ENCODE measurements at places on chromosomes 16 and 17. TPM values are rescaled to one million over a fixed set of nuclear protein-coding genes. Genes with fewer than 3 reads are reported as not detected.

- no peak for DNase-seq
Observed at GRCh38 chr17:60729854-60730253, 52.2 kb downstream of the BCAS3 start.

DNA sequence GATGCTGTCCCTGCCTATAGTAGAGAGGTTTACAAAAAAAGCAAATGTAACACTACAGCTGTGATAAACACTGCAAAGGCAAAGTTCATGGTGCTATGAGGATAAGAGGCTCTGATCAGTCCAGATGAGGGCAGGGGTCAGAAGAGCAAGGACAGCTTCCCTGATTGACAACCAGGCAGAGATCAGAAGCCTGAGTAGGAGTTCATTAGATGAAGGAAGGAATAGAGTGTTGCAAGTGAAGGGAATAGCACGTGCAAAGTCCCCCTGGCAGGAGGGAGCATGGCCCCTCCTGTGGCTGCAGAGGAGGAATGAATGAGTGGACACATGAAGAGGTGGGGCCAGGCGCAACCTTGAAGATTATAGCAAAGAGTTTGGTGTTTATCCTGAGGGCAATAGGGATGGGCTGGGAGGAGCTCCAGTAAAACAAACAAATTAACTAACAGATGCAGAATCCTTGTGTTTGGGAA, 208.4 kb upstream of the IRX5 start:
- no peak for DNase-seq

DNA sequence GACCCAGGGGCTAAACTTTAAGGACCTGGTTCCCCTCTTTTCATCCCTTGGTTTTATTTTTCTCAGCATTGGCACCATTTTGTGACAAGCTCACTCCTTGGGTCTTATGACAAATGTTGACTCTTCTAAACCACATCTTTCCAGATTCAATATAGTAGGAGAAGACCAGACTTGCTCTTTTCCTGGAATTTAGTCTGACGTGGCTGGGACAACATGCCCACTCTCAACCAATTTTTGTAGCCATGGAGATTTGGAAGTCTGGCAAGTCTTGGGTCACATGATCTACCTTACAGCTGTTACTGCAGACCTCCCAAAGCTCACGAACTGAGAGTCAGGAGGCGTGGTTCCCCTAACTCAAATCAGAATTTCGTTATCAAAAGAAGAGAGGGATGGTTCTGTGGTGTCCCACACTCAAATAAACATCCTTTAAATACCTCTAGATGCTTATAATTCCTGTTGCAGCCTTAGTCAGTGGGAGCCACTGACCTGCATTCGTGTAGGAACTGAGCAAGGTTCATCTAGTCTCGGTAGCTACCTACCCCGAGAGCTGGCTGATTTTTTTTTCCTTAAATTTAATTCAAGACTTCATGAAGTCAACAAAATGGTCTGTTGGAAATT, 683.5 kb downstream of the MAF start:
- peak; percentile 18 for DNase-seq

DNA sequence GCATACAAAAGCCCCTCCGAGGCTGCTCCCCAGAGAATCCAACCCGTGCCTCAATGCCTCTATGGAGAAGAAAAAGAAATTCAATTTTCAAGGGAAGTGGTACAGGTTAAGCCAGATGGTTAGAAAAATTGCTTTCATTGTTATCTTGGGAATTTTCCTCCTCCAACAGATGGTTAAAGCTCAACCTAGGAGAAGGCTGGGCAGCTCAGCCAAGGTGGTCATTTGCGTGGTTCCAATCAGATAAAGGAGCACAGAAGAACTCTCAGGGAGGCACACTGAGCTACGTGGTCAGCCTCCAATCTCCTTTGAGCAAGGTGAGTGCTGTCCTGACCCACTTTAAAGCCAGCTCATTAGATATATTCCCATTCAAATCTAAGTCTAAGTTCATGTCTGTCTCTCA, 106.7 kb downstream of the STX8 start:
- DNase-seq: no peak

DNA sequence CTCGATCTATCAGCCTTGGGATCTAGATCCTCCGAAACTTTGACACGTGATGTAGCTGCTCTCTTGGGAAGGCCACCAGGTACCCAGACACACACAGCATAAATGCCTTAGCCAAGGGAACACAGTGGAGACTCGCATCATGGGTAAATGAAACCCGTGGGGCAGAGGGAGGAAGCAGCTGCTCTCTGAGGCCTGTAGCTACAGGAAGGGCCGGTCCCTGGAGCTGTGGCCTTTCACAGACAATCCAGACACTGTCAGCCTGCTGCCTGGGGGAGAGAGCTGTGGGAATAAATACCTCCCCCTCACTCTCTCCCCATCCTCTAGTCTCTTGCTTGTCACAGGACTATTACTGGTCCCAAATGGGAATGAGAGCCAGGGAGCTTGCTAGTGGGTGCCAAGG, 351.2 kb downstream of the UTP18 start:
- DNase-seq: no peak

Gene TM4SF5
- not detected for total RNA-seq

Gene TCAP
- 0.31 TPM for total RNA-seq

Gene CNGB1
- total RNA-seq: 0.14 TPM

Gene ADAP2
- total RNA-seq: 0.65 TPM

Gene KREMEN2
- total RNA-seq: 8.5 TPM

Measured in foreskin keratinocyte (primary cell).